ENCODE measurements at places on chromosomes 12 and 14.

GRCh38 chr12:53450936-53451335 is 966 bp upstream of the PCBP2 start:
- no peak for DNase-seq

GRCh38 chr14:101916816-101917412 is 47.5 kb upstream of the DYNC1H1 start:
- DNase-seq, result no peak

GRCh38 chr12:51330186-51330585 is 6.2 kb upstream of the BIN2 start:
- no peak for DNase-seq

DNA sequence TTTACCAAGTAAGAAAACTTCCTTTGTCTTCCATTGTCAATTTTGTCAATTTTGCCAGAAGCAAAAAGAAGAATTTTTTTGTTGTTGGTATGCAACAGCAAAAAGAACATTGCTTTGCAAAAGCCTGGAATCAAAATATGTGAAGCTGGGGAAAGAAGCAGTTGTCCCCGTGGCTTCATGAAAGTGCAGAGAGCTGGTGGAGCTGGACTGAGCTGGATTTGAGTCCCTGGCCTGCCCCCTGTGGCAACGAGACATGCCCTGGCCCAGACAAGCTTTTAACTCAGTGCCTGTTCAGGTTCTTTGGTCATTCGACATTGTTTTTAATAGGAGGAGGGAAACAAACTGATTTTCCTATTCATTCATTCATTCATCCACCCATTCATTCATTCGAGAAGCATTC is 70.3 kb downstream of the SLC15A4 start:
- DNase-seq, result no peak

DNA sequence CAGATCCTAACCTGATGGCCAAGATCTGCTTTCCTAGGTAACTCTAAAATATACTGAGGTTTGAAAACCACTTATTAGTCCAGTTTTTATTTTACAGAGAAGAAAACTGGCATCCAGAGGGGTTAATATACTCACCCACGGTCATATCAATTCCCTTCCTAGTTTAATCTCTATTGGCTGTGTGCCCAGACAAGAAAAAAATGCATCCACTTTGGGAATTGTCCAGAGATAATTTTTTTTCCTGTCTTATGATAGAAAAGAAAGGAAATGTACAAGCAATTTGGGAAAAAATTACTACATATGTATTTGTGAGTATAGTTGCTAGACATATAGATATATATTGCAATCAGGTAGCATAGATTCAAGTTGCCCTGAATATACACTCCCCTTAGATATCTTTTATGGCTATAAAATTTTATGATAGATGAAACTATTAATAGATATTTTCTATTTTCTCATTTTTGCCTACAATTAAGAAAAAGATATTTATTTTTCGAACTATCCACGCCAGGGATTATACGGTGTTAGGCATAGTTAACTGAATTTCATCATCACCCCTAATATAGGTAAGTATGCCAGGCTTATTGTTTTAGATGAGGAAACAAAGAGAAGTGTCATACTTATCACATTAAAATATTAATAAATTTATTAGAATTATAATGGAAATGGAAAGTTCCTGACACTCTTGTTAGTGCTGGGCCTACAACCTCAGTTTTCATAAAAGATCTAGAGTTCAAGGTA is 100.5 kb upstream of the SLC38A2 start:
- peak; percentile 75 for DNase-seq

GRCh38 chr14:53807542-53807941 is 149.1 kb downstream of the BMP4 start:
- no peak for DNase-seq

GRCh38 chr12:108773798-108774788 is 42.8 kb upstream of the CORO1C start:
- no peak for DNase-seq

- DNase-seq, result no peak
Measured at GRCh38 chr14:73610687-73611086, 1.6 kb upstream of the ACOT6 start.

DNA sequence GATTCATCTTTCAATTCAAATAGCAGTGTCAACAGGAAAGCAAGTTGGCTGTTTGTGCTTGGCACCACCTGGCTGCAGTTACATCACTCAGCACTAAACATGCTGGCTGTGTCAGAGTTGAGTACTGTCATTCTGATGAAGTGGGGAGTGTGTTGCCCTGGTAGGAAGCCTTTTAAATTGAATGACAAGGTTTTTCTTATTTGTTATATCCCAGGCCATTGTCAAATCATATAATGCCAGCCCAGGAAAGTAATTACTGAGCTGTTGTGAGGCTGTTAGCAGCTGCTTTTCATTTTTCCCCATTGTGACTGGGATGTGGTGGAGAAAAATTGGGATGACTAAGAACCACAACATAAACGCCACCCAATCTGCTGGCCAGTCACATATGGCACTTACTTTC is 106.5 kb upstream of the PRKD1 start:
- DNase-seq, result no peak

GRCh38 chr12:68633614-68634558 is 23.2 kb downstream of the RAP1B start:
- DNase-seq, result no peak

GRCh38 chr12:113748707-113749432 is 217.3 kb downstream of the RBM19 start:
- DNase-seq, result no peak

DNA sequence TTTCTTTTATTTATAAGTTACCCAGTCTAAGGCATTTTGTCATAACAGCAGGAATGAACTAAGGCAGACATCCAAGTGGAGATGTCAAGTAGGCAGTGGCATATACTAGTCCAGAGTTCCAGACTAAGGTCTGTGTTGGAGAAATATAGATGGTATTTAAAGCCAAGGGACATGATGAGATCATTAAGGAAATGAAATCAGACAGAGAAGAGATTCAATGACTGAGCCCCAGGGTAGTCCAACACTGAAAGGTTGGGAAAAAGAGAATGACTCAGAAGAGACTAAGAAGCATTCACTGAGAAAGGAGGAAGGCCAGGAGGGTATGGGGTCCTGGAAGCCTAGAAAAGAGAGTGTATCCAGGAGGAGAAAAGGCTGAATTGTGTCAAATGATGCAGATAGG is 442.2 kb upstream of the CCDC196 start:
- no peak for DNase-seq

GRCh38 chr12:29291226-29291625 is 89.7 kb downstream of the ERGIC2 start:
- no peak for DNase-seq
